ENCODE measurements at places on chromosomes 3 and 15.

DNA sequence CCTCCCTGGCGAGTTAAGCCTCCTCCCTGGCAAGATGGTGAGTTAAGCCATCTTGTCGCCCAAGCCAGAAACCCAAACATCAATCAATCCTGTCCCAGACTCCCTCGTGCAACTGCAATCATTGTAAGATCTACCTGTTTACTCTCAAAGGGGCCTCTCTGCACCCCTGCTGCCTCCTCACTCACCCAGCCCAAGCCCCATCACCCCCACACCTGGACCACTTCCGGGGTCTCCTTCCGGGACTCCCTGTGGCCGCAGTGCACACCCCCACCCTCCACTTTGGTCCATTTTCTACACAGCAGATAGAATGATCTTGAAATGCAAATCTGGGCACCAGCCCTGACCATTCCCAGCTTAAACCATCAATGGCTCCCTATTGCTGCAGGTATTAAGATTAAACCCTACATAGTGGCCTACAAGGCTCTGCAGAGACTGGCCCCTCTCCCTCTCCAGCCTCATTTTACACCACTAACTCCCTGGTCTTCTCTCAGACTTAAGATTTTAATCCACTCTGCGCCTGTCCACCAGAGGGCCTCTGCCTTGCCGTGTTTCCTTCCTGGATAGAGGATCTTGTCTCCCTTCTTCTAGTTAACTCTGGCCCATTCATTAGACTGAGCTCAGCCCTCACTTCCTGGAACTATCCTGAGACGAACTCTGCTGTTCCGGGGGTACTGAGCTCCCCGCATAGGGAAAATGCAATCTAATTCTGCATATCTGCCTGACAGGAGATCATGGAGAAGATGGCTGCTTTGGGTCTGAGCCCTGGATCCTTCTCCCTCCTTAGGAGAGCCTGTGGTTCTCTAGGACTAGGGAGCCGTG lies 41.9 kb upstream of the SLC6A1 start:
- DNase-seq: peak; percentile 55

DNA sequence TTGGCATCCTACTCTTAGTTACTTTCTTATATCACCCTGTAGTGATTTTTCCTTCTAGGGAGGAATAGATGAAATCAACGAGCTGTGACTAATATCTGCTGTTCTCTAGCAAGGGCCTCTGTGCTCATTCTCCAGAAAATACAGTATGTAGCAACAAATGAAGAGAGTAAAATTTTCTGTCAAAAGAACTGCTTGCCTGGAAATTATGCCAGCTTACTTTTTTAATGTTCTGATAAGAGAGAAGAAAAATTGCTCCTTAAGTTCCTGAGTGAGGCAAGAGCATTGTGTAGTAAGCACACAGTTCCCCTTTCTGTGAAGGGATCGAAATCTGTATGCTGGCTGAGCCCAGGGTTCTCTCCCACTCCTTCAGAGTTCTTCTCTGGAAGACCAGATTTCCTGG lies 51.4 kb upstream of the GK5 start:
- DNase-seq: no peak

DNA sequence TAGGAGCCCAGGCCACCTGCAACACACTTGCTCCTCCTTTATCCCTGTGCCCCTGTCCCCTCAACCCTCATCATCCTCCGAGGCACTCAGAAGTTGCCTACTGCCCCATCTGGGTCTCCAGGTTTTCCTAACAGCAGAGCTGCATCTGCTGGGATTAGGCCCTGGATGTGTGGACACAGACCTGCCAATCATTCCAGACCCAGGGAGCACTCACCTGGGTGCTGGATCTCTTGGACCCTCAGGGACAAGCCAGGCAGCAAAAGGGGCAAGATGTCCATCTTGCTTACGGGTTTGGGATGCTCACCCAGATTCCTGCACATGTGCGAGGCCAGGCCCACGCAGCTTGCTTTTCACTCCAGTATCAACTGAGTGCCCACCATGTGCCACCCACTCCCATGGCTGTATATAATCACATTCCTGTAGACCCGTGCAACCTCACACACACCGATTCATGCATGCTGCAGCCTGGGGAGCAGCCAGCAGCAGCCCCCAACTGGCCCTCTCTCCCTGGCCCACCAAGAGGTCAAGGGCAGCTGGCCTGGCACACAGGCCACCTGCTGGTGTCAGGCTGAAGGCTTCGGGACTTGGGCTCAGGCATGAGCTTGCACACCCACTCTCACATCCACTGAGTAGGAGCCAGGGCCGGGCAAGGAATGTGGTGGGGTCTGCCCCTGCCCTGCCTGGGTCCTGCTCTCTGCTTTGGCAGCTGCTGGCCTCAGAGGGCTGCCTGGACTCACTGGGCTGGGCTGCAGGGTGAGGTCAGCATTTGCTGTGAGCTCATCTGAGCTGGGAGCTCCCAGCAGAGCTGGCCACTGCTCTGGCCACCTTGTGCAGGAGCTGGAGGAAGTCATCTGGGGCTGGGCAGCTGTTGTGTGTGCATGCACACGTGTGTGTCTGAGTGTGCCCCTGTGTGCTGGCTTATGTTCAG lies 14.9 kb downstream of the PRKCD start:
- DNase-seq: no peak

GRCh38 chr15:42354824-42355223 lies 4.5 kb upstream of the CAPN3 start:
- DNase-seq: no peak

DNA sequence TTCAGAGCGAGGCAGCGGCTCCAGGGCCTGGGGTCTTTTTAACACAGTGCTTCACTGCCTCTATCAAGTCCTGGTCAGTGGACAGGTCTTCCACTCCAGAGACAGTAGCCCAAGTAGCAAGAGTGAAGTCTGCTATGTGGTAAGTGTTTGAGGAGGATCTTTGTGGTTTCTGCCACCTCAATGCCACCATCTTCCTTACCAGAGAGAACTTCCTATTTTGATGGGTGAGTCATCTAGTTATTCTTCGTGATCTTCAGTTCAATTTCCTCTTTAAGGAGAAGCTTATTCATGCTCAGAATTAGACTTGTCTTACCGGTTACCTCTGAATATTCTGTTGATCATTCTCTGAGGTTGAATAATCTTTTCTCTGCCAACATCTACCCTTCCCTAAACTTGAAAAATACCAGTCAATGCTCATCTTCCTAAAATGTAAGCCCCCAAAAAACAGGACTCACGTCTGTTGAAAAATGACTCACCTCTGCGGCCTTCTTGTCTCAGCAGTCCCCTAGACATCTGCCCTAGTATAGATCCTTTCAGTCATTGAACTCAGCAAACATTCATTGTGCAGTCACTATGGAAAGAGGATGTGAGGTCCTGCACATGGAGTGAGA lies 32.2 kb upstream of the BCL6 start:
- DNase-seq: no peak

DNA sequence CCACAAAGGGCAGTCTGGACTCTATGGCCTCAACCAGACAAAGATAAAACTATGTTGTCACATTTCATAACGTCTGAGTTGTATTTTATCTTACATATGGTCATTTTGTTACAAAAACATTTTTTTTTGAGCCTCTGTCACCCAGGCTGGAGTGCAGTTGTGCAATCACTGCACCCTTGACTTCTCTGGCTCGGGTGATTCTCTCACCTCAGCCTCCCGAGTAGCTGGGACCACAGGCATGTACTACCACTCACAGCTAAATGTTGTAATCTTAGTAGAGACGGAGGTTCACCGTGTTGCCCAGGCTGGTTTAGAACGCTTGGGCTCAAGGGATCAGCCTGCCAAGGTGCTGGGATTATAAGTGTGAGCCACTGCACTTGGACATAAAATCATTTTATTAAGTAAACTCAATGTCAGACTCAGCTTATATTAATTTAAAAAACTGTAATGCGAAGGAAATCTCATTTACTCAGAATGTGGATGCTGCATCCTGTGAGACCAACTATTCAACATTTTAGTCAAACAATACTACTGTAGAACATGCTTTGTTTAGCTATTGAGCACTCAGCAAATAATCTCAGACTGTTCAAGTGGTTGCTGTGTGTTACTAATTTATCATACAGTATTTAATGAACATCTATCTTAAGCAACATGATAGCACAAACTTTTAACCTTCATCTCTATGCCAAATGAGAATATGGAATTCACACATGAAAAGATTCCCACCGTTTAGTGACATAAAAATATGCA lies 209.2 kb downstream of the TBL1XR1 start:
- DNase-seq: peak; percentile 42

DNA sequence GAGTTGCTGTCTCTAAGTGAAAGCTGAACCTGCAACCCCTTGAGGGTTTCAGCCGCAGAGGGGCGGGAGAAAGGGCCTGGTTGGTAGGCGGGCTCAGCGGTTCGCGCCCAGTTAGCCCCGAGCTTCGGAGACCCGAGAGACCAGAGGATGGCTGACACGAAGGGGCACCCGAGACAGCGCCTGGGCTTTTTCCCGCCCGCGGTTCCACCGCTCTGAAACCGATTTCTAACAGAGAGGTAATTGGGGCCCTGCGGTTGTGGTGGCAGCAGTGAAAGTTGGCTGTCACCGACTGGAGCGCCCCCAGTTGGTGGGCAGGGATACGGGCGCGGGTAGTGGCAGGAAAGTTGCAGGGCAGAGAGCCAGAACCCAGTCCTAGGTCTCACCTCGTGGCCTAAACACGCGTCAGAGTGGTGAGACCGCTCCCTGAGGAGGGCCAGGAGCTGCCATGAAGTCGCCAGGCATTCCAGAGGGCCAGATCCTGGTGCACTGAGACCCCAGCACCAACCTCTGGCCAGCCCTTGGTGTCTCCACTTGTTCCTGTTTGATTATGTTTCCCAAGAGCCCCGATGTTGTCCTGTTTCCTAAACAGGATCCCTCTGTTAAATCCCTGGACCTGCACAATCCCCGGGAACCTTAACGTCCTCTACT lies 625 bp upstream of the ELL3 start:
- peak; percentile 85 for DNase-seq

- DNase-seq: no peak
Observed at GRCh38 chr3:110106805-110107204, 769.5 kb upstream of the DPPA4 start.

GRCh38 chr3:52135332-52135731 lies 18.9 kb downstream of the POC1A start:
- DNase-seq: no peak

- DNase-seq: no peak
Observed at GRCh38 chr3:51403675-51404074, 12.6 kb downstream of the RBM15B start.

- peak; percentile 85 for DNase-seq
Observed at GRCh38 chr15:32029862-32030781, at the start of gene CHRNA7. TSS of gene CHRNA7 (plus strand) at chr15:32030515. CDS start at chr15:32030595, 80 bp downstream.

GRCh38 chr3:194951931-194952582 lies 266.4 kb downstream of the FAM43A start:
- no peak for DNase-seq

DNA sequence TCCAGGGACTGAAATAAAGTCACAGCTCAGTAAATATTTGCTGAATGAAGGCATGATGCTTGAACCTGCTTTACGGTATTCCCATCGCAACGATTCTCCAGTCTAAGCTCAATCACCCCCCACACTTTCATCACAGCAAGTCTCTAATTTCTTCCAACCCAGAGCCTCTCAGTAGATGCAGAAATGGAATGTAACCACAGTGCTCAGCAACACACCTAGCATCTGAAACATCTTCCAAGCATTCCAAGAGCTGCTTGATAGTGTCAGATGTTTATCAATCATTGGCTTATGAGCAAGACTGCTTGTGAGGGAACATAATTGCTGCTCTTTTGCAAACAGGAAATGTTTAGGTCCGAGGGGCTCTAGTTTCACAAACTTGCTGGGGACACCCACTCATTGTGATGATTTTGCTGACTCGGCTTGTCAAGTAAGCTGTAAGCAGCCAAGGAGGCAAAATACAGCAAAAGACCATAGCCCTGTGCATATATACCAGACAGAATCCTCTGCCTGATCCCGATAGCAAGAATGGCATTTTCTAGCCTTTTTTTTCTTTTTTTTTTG lies 751.2 kb downstream of the NR2F2 start:
- no peak for DNase-seq

- DNase-seq: peak; percentile 59
Observed at GRCh38 chr3:85821130-85821756, 862.5 kb downstream of the CADM2 start.

- no peak for DNase-seq
Observed at GRCh38 chr3:171712171-171712938, 97.9 kb downstream of the PLD1 start.

DNA sequence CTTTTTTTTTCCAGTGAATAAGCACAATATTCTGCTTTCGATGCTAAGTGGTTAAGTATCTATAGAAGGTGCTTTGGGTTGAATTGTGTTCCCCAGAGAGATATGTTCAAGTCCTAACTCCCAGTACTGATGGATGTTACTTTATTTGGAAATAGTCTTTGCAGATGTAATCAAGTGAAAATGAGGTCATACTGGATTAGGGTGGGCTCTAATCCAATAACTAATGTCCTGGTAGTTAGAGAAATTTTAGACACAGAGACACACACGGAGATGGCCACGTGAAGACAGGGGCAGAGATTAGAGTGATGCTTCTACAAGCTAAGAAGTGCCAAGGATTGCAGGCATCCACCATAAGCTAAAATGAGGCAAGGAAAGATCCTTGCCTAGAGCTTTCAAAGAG lies 662.3 kb downstream of the NAALADL2 start:
- no peak for DNase-seq

GRCh38 chr15:94387442-94387841 lies 156.1 kb downstream of the MCTP2 start:
- DNase-seq: no peak

DNA sequence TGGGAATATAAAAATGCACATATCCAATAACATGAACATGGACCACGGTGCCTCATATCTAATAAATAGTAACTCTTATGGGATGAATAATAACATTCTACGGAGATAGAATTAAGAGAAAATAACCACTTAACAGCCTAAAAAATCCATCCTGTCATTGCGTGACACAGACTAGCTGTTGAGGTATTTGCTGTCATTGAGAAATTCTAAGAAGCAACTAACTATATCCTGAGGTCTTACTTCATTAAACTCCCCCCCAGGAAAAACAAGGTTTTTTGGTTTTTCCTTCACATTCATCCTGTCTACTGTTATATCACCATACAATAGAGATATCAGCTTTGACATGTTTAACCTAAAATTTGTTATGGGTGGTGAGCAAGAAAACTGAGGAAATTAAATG lies 14.3 kb downstream of the CEP152 start:
- no peak for DNase-seq

DNA sequence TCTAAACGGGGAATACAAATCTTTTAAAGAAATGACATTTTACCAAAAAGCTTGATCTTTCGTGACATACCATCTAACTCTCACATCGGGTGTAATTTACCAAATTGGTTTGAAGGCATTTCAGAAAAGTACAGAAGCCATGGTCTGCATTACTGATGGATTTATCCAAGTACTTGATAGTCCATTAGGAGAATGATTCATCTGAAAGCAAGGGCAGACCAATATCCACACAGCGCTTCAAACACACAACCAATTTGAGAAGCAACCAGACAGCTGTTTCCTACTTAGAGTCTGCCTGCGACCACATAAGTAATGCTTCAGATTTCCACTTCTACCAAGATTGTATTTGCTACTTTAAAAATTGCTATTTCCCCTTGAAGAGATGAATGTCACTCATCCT lies 697.6 kb upstream of the ALCAM start:
- no peak for DNase-seq

- DNase-seq: no peak
Observed at GRCh38 chr3:42557854-42558253, 23.9 kb downstream of the SEC22C start.

- DNase-seq: no peak
Observed at GRCh38 chr15:73375755-73376305, 7.1 kb upstream of the HCN4 start.

GRCh38 chr3:33096093-33096868 lies 665 bp downstream of the GLB1 start:
- peak; percentile 69 for DNase-seq

- DNase-seq: no peak
Observed at GRCh38 chr15:41969851-41970431, 2.4 kb downstream of the EHD4 start.

- no peak for DNase-seq
Observed at GRCh38 chr15:36218991-36219390, 360.4 kb upstream of the CDIN1 start.

All from astrocyte of the hippocampus (primary cell).